ENCODE measurements at places on chromosomes 12 and 14.

DNA sequence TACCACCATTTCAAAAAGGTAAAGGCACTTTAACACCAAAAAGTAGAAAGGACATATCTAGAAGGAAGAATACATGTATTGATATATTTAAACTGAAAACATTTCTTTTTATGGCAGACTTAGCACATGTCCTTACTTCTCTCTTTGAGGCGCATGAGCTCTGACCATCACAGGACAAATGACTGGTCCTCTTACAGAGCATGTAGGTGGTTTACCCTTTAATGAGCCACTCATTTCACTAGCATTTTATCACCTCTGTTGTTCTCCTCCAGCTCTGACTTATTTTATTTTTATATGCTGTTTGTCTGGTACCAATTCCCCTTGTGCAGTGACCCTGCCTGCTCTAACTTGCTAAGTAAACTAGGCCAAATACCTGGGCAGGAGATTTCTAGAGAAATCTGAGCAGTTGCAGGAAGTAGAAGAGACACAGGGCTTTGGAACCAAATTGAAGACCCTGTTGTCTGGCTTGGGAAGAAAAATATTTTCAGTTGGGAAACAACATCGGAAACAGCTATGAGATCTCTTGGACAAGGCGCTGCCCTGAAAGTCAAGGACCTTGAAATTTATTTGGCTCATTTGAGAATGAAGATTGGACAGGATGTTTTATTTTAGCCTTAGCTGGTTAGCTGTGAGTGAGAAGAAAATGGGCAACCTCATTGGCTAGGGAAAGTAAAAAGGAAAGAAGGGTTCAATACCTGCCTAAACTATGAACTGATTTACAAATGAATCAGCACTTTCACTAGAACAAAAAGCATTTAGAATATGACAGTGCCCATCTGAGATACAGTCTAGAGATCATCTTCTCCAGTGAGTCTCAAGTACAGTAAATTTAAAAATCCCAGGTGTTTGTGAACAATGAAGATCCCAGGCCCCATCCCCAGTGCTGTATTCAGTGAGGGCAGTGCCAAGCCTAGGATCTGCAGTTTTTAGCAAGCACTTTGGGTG, 374.4 kb downstream of the ZFP36L1 start:
- no peak for DNase-seq

DNA sequence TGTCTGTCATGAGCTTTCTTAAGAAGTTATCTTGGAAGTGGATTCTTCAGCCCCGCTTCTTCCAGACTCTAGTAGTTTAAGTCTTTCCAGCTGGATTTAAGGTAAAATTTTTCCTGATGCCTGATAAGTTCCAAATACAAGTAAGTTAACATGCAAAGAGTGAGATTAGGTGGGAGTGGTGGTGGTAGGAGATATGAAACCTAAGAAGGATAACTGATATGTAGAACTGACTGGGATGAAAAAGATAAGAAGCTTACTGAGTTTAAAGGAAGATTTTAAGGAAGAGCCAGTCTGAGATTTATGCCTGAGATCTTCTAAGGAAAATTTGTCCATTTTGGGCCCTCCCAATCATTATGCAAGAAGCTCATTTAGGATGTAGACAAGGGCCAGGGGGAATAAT, 250.9 kb upstream of the SYT10 start:
- no peak for DNase-seq

DNA sequence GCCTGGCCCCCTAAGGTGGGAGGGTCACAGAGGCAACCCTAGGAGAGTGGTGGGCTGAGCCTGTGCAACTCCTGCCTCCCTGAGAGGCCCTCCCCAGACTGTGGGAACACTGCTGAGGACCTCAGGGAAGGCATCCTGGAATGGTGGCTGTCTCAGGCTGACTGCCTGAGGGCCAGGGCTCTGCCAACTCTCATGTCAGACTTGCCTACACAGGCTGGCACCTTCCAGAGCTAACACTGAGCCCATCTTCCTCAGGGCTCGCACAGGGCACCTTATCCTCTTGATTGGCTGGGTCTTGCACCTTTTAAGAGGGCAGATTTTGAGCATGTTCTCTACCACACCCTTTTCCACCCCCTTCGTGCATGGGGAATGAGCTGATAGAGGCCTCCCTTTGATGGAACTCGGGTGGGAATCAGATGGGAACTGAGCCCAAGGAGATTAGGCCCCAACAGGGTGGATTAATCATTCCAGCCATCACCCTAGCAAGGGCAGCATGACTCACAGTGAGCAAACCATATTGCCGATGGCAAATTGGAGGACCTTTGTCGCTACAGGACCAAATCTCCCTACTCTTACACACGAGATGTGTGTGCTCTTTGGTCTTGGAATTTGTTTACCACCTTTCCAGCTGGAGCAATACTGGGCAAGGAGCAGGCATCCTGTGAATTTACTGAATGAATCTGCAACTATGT, 702.8 kb downstream of the VRK1 start:
- DNase-seq: no peak

DNA sequence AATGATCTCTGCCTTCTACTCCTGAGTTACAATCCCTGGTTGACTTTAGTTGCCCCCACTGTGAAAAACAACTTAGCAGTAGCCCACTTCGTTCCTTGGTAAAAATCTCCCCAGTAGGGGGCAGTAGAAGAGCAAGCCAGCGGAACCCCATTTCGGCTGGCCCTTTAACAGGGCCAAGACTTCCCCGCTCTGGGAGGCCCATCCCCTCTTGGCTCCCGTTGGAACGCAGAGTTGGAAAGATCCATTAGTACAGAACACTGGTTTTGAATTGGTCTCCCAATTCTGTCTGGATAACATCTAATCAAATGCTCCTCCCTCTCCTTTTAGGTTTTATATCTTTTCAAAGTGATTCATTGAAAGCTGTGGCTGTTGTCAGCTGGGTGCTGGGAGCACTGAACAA, 1133.3 kb downstream of the BCL11B start:
- no peak for DNase-seq

- DNase-seq: no peak
These were observed 16.1 kb downstream of the NTN4 start for GRCh38 chr12:95774311-95775045.

- DNase-seq: no peak
These were observed 38.7 kb downstream of the ARID2 start for GRCh38 chr12:45768194-45768593.

GRCh38 chr12:27351476-27351875, 18.8 kb downstream of the BMAL2 start:
- no peak for DNase-seq

GRCh38 chr12:52903855-52904508, 894 bp downstream of the KRT8 start:
- peak; percentile 59 for DNase-seq

- no peak for DNase-seq
These were observed 25.8 kb downstream of the DACT1 start for GRCh38 chr14:58663494-58664111.

GRCh38 chr12:123045678-123046077, 65.2 kb downstream of the ARL6IP4 start:
- DNase-seq: no peak

- no peak for DNase-seq
These were observed 246.7 kb upstream of the G2E3 start for GRCh38 chr14:30312214-30312613.

DNA sequence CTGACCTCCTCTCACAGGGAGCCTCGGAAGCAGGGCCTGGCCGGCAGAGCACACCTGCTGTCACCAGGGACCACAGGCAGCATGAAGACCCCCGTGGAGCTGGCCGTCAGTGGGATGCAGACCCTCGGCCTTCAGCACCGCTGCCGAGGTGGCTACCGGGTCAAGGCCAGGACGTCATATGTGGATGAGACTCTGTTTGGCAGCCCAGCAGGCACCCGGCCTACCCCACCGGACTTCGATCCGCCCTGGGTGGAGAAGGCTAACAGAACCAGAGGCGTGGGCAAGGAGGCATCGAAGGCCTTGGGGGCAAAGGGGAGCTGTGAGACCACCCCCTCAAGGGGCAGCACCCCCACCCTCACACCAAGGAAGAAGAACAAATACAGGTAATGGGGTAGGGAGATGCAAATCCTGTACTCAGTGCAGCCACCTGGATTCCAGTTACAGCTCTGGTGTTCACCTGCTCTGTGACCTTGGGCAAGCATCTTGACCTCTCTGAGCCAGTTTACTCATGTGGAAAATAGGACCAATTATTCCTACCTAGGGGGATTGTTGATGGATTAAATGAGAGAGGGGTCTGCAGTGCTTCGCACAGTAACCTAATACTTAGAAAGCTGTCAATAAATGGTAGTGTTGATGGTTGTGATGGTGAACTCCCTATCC, 1.3 kb downstream of the RITA1 start:
- DNase-seq: no peak

GRCh38 chr12:125487336-125487735, 422.1 kb downstream of the AACS start:
- no peak for DNase-seq

DNA sequence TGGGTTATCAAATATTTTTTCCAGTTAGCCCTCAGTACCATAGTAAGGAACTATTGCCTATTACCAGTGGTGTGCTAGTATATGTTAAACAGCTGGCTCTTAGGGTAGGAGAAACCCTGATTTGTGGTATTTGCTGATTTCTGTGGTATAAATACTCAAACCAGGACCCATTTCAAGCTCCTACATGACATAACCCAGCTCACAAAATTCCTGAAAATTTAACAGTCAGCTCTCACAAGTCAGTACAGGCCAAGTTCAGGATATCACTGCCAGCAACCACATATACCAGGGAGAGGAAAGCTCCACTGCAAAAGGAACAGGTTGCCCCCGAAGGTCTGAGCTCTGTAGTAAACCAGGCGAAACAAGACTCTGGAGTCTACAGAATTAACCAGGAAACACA, 315.3 kb downstream of the NOVA1 start:
- no peak for DNase-seq

DNA sequence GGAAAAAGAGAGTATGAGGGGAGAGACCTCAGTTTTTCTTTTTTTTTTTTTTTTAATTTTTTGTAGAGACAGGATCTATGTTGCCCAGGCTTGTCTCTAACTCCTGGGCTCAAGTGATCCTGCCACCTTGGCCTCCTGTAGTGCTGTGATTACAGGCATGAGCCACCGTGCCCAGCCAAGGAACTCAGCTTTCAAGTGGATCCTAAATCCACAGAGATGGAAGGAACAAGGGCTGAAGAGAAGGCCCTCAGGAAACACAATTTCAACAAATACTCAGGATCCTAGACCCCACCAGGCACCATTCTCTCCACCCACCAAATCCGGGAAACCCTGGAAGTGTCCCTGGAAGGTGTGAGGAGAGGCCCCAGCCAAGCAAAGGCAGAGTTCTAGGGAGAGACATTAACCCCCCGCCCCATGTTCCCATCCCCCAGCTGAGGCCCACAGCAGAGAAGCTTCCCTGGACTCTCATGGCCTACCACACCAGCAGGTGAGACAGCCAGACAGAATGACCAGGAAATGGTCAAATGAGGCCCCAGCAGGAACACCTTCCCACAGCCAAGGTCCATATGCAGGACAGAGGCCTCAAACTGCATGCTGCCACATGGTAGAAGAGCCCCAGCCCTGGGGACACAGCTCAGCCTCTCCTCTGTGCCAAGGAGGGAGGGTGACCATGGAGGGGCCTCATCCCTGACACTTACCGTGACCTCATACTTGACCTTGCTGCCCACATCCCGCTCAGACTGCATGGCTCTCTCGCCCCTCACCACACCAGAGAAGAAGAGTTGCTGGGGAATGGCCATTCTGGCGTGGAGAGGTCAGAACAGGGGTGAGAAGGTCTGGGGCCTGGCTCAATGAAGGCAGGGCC, 14.1 kb downstream of the ITGA7 start:
- peak; percentile 20 for DNase-seq

DNA sequence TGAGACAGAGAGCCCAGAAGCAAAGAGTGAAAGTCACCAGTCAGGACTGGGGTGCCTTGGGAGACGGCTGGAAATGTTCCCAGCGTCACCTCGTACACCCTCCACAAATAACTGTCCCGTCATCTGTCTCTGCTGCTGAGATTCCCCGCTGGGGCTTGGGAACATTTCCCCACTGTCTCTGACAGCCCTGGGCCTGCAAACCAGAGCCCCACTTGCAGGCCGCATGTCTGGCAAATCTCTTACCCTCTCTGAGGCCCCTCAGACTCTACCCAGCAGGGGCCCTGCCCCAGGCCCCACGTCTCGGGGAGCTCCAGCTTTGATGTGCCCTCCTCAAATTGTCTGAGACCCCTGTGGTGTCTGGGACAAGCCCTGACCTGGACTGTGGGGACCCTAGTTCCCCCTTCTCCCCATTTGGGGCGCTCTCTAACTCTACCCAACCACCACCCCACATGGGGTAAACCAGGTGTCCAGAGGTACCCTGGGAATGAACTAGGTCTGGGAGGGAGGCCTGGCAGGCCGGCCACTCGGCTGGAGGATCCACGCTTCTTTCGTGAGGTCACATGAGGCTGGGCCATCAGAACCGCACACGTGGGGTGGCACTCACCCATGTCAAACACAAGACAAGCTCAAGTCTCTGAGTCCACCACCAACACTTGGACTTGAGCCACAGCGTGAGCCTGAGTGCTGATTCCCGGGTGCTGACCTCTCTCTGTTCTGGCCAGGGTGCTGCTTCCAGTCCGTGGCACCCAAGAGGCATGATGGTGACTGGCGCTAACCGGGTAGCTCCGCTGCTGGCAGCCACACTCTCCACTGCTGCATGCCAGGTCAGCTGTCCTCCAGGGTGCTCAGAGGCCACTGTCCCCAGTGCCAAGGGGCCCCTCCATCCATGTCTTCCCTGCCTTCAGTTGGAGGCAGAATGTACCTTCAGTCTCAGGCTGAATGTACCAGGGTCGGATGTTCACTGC, 59.8 kb downstream of the DIO3 start:
- DNase-seq: peak; percentile 63

GRCh38 chr14:88322504-88323085, 474 bp downstream of the KCNK10 start:
- DNase-seq: no peak

- DNase-seq: no peak
These were observed 88.3 kb downstream of the BCL11B start for GRCh38 chr14:99183716-99184115.

- DNase-seq: no peak
These were observed 139.5 kb upstream of the AMIGO2 start for GRCh38 chr12:47219243-47219642.

DNA sequence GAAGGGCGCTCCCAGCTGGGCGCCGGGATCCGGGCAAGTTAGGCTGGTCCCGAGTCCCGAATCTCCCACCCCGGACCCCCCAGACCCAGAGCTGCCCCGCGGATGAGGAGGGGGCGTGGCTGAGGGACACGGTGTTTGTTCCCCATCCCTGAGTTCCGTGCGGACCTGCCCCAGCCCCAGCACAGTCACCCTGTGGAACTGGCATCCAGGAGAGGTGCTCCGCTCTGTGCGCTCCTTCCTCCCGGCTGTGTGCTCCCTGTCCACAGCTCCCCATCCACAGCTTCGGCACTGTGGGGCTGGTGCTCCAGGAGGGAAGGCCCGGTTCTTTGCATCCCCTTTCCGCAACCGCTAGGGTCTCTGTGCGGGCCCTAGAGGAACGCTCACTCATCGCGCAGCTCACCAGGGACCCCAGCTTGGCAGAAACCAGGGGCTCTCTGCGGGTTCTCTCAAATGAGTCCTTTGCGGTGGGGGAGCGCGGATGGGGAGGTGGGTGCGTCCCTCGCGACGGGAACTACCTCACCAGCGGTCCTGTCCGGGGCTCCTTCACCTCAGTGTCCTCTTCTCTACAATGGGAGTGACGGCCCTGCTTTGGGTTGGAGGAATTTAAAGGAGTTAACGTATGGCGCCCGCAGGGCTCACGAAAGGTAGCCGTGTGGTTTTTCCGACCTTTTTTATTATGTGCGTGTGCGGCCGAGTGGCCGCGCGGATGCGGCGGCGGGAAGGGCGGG, 845 bp downstream of the TMEM132C start:
- peak; percentile 47 for DNase-seq

All from left lung (tissue), 14 donors.